KBM-7 (cell line): ENCODE measurements at places on chromosomes 3 and 15.

GRCh38 chr3:165859061-165859460, 21.8 kb upstream of the BCHE start:
- DNase-seq = no peak

- DNase-seq = no peak
Observed at GRCh38 chr3:79175870-79176269, 591.9 kb downstream of the ROBO1 start.

DNA sequence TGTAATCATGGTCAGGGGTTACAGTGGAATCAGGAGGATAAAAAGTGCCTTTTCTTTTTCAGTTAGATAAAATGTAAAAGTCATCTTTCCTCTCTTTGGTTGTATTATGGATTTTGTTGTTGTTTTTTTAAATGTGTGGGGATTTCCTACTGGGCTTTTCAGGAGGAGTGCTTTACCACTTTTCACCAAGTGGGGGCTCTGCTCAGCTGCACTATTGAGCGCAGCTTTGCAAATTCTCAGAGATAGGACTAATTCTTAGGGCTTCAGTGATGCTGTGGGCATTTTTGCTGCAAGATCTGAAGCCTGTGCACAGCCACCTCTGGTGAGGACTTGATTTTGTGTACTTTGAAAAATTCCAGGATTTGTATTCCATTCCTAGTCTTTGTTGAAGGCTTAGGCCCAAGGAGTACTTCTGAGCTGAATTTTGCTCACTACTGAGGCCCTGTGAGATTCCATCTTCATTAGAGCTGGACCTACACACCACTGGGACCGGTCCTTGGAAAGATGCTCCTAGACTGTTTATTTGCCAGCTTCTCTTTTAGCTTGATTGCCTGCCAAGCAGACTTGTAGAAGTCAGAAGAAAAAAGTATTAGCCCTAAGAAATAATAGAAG, 7.5 kb downstream of the GNB5 start:
- peak; percentile 33 for DNase-seq

GRCh38 chr15:71353171-71353570, 237.9 kb downstream of the THSD4 start:
- DNase-seq = no peak

GRCh38 chr3:57659004-57659673, 33.7 kb downstream of the DENND6A start:
- DNase-seq = no peak

GRCh38 chr3:101084404-101084803, 91.2 kb upstream of the ABI3BP start:
- no peak for DNase-seq

DNA sequence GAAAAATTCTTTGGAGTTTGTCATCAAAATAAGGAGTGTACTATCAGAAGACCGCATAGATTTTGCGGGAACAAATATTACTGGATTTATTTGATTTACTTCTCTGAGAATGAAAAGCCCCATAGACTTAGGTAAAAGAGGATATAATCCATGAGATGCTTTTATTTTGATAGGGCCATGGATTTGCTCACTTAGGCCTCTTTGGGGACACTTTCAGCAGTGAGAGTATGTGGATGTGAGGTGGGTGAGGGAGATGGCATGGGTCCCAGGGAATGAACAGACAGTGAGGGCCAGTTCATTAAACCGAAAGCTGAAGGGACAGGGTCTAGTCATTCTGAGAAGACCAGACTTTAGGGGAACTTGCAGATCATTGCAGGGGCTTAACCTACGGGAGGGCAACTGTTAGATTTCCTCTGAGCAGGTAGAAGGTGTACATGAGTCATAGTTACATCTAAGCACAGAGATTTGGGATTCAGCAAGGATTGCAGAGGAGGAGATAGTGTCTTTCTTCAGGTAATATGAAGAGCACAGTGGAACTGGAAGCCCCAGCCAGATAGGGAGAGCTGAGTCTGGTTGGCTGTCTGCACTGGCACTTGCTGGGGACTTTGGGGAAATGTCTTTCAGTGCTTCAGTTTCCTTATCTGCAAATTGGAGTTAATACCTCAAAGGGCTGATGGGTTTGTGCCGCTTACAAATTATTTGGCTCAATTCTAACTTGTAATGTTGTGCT, 30.8 kb downstream of the SH3GL3 start:
- DNase-seq = no peak

GRCh38 chr15:66942649-66943390, 122.6 kb upstream of the SMAD3 start:
- DNase-seq = no peak

GRCh38 chr3:156762631-156763185, 63.4 kb upstream of the LEKR1 start:
- no peak for DNase-seq

DNA sequence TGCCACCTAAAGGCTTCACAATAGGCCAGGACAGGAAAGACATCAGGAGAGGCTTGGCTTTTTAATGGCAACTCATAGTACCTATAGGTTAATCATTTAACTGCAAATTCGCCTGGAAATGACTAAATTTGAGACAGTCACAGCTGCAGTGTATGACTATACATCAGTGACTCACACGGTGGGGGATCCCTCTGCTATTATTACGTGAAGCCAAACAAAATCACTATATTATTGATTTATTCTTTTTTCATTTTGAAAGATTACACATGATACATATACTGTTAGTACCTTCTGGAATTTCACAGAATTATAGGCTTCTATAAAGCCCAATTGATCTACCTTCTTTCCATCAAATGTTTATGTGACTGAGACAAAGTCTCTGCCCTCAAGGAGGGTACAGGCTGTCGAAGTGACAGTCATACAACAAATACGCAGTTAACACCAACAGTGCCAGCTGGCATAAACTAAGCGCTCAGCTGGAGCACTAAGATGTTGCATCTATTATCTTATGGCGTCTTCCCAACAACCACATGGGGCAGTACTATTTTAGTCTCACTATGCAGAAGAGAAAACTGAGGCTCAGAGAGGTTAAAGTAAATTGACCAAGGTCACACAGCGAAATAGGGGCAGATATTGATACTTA, 82.0 kb upstream of the LMOD3 start:
- no peak for DNase-seq

DNA sequence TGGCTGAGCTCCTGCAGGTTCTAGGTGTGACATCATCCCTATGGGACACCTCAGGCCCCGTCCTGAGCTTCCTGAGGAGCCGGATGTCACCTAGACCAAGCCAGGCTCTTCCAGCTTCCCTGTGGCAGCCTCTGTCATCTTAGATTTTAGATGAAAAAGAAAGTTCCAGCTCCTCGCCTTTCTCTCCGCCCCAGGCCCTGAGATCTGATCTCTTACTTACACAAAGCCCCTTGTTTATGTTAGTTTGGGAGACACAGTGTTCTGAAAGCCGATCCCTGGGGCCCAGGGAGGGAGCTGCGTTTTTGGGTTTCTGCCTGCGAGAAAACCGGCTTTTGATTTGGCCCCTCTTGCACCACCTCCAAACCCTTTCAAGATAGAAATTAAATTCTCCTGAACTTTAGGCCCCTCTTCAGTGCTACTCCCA, 40.2 kb upstream of the FAM107A start:
- no peak for DNase-seq

DNA sequence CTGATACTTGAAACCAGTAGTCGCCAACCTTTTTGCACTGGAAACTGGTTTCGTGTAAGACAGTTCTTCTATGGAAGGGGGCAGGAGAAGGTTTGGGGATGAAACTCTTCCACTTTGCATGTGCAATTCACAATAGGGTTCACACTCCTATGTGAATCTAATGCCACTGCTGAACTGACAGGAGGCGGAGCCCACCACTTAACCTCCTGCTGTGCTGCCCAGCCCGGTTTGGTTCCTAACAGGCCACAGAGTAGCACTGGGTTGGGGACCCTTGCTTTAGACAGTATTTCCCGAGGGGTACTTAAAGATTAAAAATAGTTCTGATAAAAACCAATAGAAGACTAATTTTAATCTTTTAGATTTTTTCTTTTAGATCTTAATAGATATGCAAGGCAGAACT, 11.1 kb downstream of the TFG start:
- DNase-seq = no peak

DNA sequence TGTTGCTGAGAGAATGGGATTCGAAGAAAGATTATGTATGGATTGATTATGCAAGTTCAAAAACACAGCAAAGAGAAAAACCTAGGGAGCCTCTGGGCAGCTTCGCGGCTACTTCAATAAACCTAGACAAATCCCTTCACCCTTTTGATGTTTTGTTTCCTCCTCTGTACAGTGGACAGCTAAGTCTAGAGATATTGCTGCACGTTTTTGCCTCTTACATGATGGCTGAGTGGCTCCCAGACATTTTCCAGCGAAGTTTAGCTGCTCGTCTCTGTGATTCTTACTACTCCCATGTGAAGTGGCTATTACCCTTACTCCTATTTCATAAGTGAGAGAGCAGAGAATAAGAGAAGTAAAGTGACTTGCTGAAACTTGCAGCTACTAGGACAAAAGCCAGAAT, 695.0 kb upstream of the GRM7 start:
- DNase-seq = no peak
